ENCODE measurements at places on chromosomes 1 and 21.

GRCh38 chr1:6501279-6501813 lies 9.9 kb upstream of the PLEKHG5 start:
- no peak for DNase-seq

DNA sequence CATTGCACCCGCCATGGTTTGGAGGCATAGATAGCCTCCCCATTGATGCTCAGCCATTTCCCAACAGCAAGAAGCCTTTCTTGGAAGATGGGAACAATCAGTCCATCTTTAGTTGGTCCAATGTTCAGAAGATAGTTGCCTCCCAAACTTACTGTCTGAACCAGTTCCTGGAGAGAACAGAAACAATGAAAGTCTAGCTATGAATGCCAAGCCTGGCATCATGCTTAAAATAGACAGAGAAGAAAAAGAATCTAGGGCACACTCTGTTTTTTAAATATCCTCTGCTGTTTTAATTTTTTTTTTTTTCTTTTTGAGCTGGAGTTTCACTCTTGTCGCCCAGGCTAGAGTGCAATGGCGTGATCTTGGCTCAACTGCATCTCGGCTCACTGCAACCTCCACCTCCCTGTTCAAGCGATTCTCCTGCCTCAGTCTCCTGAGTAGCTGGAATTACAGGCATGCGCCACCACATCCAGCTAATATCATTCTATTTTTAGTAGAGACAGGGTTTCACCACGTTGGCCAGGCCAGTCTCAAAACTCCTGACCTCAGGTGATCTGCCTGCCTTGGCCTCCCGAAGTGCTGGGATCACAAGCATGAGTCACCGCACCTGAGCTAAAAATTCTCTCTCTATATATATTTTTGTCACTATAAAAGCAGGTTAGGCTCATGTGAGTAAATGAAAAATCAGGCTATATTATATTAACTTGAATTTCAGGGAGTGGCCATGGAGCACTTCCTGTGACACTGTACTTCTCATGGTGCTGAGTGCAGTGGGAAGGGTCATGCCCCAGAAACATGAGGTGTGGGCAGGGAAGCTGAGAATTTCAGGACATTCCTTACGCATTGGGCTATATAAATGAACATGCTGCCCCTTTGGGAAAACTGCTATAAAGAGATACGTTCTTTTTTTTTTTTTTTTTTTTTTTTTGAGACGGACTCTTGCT lies 19.1 kb downstream of the FUCA1 start:
- no peak for DNase-seq

DNA sequence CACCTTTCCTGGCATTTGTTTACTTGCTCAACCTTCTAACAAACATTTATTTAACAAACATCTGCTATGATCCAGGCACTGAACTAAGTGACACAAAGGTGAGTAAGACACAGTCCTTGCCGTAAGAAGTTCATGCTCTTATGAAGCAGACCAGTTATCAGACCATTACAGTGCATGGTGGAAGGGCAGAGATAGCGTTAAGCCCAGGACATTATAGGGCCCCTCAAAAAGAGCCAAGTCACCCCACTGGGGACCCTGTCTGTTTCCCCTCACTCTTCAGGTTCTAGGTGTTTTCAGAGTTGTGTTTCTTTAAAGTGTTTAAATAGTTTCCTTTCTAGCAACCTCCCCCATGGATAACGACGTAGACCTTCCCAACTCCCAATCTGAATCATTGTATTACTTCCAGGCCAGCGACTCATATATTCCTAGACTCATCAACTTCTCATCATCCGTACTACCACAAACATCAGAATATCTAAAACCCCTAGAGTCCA lies 39.3 kb downstream of the TCP10L start:
- DNase-seq: no peak

- no peak for DNase-seq
Measured at GRCh38 chr1:10601342-10602070, 126.8 kb downstream of the PEX14 start.

GRCh38 chr1:221159608-221160007 lies 280.4 kb downstream of the HLX start:
- no peak for DNase-seq

GRCh38 chr1:110053552-110054428 lies 16.7 kb downstream of the ALX3 start:
- peak; percentile 59 for DNase-seq

DNA sequence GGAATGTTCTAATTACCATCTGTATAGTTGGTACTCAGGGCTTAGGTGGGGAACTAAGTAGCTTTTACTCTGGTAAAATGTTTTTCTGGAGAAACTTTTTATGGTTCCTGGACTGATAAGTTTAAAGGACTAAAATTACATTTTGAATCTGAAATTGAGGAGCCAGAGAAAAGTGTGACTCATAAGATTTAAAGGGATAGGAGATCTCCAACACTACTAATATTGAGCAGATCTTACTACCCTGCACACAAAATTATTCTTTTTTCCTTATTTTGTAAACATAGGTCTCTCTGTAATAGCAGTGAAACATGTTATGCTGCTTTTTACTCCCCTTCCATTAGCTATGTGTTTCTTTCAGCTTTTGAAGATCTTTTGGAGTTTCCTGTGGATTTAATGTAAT lies 32.5 kb downstream of the MTF2 start:
- DNase-seq: no peak

DNA sequence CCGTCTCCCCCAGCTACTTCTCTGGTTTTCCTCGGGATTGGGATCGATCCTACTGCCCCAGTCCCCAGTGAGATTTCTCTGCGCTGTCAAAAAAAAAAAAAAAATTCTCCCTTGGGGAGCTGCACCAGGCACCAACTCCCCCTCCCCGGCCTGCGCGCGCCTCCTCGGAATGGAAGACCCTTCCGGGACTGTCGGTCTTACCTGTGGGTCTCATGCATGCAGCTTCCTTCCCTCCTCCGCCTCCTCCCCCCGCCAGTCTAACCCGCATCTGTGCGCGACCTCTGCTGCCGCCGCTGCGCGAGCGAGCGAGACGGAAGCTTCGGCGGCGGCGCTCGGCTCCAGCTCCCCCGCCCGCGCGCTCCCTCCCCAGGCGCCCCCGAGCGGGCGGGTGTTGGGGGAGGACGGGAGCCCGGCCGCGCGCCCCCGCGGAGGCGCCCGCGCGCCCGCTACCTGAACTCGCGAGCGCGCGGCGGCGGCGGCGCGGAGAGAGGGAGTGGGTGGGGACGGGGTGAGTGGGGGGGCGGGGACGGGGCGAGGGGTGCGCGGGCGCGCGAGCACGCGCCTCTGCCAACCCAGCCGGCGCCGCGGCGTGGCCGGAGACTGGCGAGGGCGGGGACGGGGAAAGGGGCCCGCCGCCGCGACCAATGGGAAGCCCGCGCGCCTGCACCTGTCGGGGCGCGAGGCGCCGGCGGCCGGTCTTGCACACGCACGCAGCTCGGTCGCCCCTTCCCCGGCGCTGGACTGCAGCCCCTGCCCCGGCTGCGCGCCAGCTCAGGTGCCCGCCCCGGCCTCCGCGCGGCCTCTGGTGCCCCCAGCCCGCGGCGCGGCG lies at the start of gene SUSD4:
Gene SUSD4 (minus strand): TSS at position 321 of the 829 bp plus-strand sequence. CDS start 751 bp downstream, outside the sequence.
- peak; percentile 26 for DNase-seq

All from stimulated activated CD8-positive, alpha-beta memory T cell treated with anti-CD3 and anti-CD28 coated beads, Interleukin-7, amount 100 ng/mL, for 24 hours (primary cell).